ENCODE measurements at places on chromosomes 11 and 22. TPM values are rescaled to one million over a fixed set of nuclear protein-coding genes. Genes with fewer than 3 reads are reported as not detected.

- no peak for DNase-seq
These were observed 30.8 kb downstream of the CTSC start for GRCh38 chr11:88306785-88307184.

DLG2 gene
- total RNA-seq = 14.1 TPM

GRCh38 chr11:96301818-96302217, 41.2 kb downstream of the MAML2 start:
- no peak for DNase-seq

DNA sequence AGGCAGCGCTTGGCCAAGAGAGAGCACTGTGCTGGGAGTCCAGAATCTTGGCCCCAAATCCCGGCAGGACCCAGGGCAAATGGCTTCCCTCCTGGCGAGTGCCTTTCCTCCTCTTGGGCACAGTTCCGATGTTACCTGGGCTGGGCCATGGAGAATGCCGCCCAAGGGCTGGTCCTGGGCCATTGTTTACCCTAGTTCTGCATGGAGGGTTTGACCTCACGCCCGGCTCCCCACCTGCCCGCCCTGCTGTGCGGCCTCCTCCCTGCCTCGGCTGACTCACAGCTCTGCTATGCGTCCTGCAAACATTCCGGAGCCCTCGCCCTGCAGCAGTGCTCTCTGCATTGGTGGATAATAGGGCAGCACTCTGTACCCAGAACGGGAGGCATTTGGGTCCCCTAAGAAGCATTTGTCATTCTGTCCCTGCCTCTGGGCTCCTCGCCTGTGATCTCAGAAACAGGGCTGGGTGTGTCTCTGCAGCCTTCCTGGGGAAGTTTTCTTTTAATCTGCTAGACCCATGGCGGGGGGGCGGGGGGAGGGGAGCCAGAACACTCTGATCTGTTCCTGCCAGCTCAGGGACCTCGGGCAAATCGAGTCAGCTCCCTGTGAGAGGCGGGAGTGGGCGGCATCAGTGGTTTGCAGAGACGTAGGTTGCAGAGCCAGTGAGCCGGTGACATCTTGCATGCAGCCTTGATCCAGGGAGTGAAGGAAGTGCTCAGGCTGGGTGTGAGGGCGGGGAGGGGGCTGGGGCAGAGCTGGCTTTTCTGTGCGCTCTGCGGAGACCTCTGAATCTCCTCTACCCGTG, 32.9 kb upstream of the SMIM38 start:
- DNase-seq = no peak

DNA sequence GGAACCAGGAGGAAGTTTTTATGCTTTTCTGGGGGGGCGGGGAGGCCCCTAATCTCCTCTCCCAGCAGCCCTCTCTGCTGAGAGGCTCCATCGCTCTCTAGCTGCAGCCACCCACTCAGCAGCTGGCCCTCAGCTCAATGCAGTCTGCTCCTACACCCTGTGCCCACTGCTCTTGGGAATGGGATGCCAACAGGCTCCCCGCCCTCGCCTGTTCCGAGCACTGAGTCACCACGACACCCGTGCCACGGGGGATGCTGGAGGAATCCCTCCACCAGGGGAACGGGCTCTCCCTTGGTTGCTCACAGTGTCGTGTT, 23.5 kb upstream of the SUSD2 start:
- peak; percentile 38 for DNase-seq

DNA sequence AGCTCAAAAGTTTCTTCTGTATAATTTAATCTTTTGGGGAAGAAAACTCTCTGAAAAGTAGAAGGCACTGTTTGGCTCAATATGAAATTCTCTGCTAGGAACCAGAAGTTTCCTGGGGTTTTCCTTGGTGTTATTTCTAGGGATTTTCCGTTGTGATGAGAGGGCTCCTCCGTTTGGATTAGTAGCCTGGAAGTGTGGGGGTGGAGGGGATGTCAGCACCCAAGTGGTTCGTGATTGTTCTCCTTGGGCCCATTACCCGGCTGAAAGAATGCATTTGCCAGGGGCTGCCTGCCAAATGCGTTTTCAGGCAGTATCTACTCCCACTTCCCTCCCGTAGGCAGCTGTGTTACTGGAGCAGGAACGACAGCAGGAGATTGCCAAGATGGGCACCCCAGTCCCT, 4.3 kb downstream of the SF3B2 start:
- DNase-seq = peak; percentile 39

MS4A6A gene
- total RNA-seq = 6.1 TPM

DNA sequence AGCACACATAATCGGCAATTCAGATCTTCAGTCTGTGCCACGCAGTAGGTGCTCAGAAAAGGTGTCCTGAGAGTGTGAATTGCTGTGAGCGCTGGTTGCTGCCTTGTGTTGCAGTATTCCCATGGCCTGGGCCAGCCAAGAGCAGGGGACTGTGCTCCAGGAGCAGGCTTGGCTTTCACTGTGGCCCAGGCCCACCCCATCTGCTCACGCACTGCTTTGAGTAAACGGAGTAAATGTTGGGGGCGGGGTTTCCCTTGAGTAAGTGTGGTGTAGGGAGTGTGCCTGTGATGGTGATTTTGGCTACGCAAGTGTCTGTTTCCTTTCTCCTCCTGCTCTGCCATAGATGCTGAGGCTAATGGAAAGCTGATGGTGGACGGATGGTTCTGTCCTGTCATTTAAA, 2.3 kb downstream of the CTTN start:
- DNase-seq = no peak

- DNase-seq = no peak
These were observed 12.0 kb upstream of the PVALB start for GRCh38 chr22:36828815-36829214.

GRCh38 chr11:66335531-66336233, 552 bp downstream of the RIN1 start:
- DNase-seq = no peak

ESAM gene
- total RNA-seq = 6.0 TPM

DNA sequence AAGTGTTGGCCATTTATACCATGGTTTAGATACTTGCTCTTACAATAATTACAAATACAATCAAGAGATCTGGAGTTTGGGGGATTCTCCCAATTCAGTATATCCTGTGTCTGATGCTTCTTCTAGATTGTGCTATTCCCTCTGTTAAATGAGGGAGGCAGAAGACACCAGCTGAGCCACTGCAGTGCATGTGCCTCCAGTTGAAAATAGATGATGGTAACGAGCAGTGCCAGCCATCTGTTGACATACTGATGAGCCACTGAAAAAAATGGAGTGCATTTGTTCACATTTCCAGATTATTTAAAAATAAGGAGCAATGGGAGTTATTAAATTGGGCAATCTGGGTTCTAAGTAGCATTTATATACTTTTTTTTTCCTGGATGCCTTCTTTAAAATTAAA, 1428.0 kb upstream of the TENM4 start:
- DNase-seq = no peak

- DNase-seq = no peak
These were observed 49.9 kb downstream of the SCUBE1 start for GRCh38 chr22:43293259-43293654.
